ENCODE measurements at places on chromosomes 3 and 15. TPM values are rescaled to one million over a fixed set of nuclear protein-coding genes. Genes with fewer than 3 reads are reported as not detected.

DNA sequence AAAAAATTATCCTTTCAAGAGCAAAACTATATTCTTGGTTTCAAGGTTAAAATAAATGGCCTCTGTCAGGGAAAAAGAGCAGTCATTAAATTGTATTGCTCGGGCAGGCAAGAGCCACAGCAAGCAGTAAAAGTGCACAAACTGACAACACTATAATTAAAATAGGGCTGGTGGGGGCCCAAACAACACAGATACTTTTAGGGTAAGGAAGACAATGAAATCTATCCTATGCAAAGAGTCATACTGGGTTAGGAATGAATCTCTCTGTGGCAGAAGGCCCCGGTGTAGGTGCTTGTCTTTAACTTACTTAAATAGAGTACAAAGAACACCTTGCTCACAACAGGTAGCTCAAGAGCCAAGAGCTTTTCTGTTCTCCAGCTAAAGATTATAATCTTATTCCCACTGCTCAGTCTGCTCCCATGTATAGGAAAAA, 94.7 kb downstream of the DLG1 start:
- peaks cover 4% of the 10 kb centered on the region for H3K36me3 ChIP-seq
- no peak overlapping the region for H3K4me3 ChIP-seq
- no peak overlapping the region for H3K27ac ChIP-seq
- no peak for DNase-seq

Gene P2RY13
- not detected for total RNA-seq

GRCh38 chr3:87997966-87998365, 60.8 kb downstream of the CGGBP1 start:
- H3K4me1 ChIP-seq = peaks cover 23% of the 10 kb centered on the region
- no peak for DNase-seq
- H3K36me3 ChIP-seq = no peaks in the 10 kb centered on the region

GRCh38 chr15:28182216-28182615, 83.1 kb upstream of the OCA2 start:
- H3K27ac ChIP-seq = no peak overlapping the region
- H3K27me3 ChIP-seq = no peaks in the 10 kb centered on the region

DNA sequence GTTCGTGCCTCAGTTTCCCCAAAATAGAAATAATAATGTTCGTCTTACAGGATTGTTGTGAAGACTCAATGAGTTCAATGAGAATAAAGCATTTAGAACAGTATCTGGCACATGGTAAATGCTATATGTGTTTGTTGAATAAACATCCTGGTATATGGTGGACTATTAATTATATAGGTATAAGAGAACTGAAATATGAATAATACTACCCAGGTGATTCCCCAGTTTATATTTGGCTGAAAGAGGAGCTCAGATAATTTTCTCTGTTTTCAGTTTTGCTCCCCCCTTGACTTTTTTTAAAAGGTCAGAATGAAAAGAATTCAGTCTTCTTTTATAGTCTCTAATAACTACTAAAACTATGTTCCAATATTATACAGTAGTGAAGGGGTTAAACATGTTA, 46.9 kb downstream of the USP8 start:
- peaks cover 39% of the 10 kb centered on the region for H3K36me3 ChIP-seq
- no peaks in the 10 kb centered on the region for H3K4me1 ChIP-seq
- H3K27ac ChIP-seq = no peak overlapping the region
- no peak overlapping the region for H3K4me3 ChIP-seq
- no peaks in the 10 kb centered on the region for H3K27me3 ChIP-seq
- DNase-seq = no peak

Gene KBTBD13
- not detected for total RNA-seq

- H3K27me3 ChIP-seq = no peaks in the 10 kb centered on the region
- no peak overlapping the region for H3K4me3 ChIP-seq
- H3K27ac ChIP-seq = no peak overlapping the region
- DNase-seq = no peak
Observed at GRCh38 chr3:8052659-8053058, 449.0 kb upstream of the LMCD1 start.

Gene OR5H1
- not detected for total RNA-seq

Gene GP5
- 0.53 TPM for total RNA-seq

- H3K27ac ChIP-seq = no peak overlapping the region
- peaks cover 2% of the 10 kb centered on the region for H3K4me1 ChIP-seq
- no peaks in the 10 kb centered on the region for H3K36me3 ChIP-seq
Observed at GRCh38 chr15:81194723-81195122, 2.0 kb upstream of the IL16 start.

Gene CPB1
- not detected for total RNA-seq

Gene SLC2A2
- not detected for total RNA-seq
